ENCODE measurements at places on chromosomes 13 and 19.

DNA sequence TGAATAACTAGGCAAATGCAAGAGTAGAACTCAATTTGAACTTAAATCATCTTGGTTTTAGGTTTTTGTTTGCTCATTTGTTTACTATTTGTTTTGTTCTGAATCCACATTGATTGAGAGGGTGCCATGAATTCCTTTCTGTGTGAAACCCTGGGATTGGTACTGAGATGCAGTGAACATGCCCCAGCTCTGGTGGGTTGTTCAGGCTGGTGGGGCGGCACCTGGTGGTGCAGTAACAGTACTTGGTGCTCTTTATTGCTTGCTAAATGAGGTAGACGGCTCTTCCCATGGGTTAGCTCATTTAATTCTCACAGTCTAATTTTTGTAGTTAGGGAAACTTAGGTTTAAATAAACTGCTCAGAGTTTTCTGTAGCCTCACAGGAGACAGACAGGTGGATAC is 48.4 kb downstream of the WASF3 start:
- DNase-seq, result no peak

DNA sequence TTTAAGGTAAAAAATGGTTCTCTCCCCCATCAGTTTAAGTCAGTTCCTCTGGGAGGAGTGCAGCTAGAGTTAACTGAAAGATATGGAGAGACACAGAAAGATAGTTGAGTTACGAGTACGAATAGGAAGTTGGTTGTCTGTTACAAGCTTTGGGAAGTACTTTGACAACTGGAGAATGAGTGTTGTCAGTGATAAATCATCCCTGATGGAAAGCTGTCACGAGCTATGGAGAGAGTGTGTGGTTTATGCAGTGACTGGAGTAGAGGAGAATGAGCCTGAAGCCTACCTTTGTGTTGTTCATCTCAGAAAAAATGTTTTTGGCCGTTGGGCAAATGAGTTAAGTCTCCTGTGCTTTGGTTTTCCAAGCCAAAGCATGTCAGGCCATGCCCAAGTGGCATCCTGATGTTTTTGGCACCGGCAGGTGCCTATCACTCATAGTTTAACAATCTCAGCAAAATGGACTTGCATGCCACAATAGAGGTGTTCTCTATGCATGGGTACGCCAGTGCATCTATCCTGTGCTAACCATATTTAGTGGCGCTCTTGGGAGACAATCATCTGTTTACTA is 350.2 kb downstream of the IRS2 start:
- no peak for DNase-seq

GRCh38 chr19:4051175-4052101 is 15.3 kb downstream of the ZBTB7A start:
- no peak for DNase-seq

DNA sequence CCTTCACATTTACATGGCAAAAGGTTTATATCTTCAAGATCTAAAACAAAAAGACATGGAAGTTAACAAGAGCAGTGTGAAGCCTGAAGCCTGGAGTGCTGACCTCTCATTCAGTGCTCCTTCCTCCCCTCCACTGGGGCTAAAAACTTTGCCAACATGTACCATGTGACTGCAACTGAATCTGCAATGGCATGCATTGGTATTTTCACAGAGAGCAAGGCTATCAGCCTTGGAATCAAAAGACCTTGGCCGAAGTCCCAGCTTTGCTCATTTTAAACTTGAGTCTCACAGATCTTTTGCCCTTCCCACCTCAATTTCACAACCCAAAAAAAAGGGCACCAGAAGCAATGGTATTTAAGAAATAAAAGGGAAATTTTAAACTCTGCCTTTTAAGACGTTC is 325.1 kb downstream of the DCT start:
- DNase-seq, result no peak

DNA sequence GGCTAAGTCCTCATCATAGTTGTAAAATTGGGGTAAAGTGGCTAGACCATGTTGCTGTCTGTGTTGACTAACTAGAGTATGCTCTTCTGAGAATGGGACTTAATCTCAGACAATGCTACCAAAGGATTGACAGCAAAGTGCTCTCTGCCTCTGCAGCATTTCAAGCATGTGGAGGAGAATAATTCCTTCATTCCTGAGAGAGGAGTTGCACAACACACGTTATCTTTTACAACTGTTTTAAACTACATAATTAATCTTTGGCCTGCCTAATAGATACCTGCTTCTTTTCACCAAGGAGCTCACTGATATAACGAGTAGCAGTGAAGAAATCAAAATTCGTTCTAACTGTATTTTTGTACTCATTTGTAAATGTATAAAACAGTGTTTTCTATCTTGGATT is 2172.2 kb downstream of the PCDH9 start:
- no peak for DNase-seq

GRCh38 chr19:29098863-29099481 is 114.0 kb downstream of the UQCRFS1 start:
- DNase-seq, result no peak

DNA sequence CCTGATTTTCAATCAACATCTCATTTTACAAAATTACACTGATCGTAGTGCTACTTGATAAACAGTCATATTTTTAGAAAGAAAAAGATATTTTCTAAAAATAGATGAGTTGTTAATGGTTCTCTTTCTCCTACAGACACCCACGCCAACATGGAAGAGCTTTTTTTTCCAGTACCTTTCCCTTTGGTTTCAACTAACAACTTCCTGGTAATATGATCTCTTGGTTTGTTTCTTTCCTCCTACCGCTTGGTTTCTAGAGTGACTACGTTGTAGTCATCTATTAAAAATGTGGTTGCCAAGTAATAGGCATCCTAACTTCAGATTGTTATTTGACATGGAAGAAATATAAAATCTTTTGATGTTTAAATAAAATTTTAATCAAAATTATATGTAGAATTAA is 189.0 kb downstream of the LACC1 start:
- no peak for DNase-seq

GRCh38 chr13:44785401-44785800 is 203.9 kb downstream of the NUFIP1 start:
- no peak for DNase-seq

DNA sequence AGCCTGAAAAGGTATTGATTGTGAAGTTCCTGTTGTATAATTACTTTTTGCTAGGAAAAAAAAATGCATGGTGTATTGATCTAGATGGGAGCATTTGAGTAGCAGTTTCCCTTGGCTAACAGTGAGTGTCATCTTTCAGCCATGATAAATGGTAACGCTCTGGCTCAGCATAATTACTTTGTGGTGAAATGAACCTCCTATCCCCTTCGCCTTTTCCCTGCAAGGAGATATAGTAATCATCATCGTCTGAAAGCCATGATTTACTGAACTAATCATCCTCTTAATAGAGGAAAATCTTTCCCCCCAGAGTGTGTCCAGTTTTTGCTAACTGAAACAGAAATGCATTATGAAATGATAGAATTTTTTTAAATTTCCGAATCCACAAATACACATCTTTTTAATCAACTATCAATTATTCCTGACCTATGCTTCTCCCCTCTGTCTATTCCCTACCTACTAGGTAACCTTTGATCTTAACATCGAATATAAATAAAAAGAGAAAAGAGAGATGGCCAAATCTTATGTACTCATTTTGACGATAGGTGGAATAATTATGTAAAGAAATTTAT is 88.7 kb downstream of the MAB21L1 start:
- no peak for DNase-seq

Measured in KBM-7 (cell line).